ENCODE measurements at places on chromosomes 4 and X. TPM values are rescaled to one million over a fixed set of nuclear protein-coding genes. Genes with fewer than 3 reads are reported as not detected.

GRCh38 chr4:37803348-37803973 lies 23.0 kb upstream of the PGM2 start:
- DNase-seq: no peak

GRCh38 chrX:48703642-48704481 lies 7.3 kb downstream of the SUV39H1 start:
- DNase-seq: no peak

- DNase-seq: no peak
Observed at GRCh38 chr4:187312299-187312698, 588.6 kb upstream of the FAT1 start.

The SUPT20HL1 gene
- total RNA-seq: not detected

The DIAPH2 gene
- 9.3 TPM for total RNA-seq

- DNase-seq: no peak
Observed at GRCh38 chr4:157502656-157503055, 282.1 kb downstream of the GRIA2 start.
